Immature natural killer cell (primary cell): ENCODE measurements at places on chromosomes 4 and X. TPM values are rescaled to one million over a fixed set of nuclear protein-coding genes. Genes with fewer than 3 reads are reported as not detected.

Gene MAGEC2
- polyA plus RNA-seq, result not detected

Gene CXCL5
- 0.41 TPM for polyA plus RNA-seq

Gene TMEM47
- not detected for polyA plus RNA-seq

Gene MND1
- not detected for polyA plus RNA-seq

Gene GAGE12J
- not detected for polyA plus RNA-seq

- DNase-seq, result no peak
Observed at GRCh38 chr4:98482847-98483806, 175.3 kb downstream of the TSPAN5 start.

- DNase-seq, result no peak
Observed at GRCh38 chr4:177582992-177583391, 140.8 kb upstream of the AGA start.

DNA sequence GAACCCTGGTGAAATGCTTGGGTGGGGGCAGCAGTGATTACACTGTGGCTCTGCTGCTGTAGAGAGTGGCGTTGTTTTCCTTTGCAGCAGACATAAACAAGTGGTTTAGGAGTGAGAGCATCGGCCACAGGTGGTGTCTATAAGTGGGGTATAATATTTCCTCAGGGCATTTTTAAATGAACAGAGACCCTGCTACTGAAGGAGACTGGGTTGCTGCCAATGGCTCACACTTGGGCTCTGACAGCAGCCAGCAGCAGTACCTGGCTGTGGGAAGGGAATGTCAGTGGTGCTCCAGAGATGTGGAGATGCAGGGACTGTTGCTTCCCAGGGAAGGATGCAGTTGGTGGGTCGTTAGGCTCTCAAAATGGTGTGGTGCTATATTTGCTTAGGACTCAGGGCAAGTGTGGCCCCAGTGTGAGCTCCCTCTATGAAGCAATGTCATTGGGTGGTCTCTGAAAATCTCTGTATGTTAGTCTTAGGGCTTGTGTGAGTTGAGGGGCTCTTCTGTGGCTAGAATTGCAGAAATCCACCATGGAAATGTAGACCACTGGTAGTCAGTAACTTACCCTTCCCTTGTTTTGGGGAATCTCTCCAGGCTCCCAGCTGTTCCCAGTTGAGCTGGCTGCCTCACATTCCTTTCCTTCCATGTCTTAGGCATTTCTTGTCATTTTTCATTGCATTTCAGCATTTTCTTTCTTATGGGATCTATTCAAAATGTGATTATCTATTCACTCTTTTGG, 1023.0 kb upstream of the GRID2 start:
- no peak for DNase-seq

- DNase-seq, result peak; percentile 48
Observed at GRCh38 chr4:108171339-108172230, 2.9 kb upstream of the LEF1 start.

GRCh38 chr4:26174027-26174426, 146.8 kb upstream of the RBPJ start:
- DNase-seq, result no peak

DNA sequence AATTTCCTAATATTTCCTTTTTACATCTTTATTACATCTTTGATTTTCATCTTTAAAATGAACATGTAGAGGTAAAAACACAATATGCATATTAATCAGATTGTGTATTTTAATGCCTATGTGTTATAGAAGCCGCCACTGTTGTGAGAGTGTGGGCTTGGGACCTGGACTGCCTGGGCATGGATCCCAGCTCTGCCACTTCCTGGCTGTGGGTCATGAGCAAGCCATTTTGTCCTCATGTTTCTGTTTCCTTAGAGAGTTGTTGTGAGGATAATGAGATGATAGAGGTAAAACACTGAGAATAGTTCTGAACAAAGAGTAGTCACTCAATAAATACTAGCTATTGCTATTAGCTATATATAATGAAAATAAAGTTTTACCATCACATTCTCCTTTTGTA, 38.4 kb upstream of the SCOC start:
- DNase-seq, result no peak

GRCh38 chrX:151966236-151966635, 8.2 kb downstream of the GABRE start:
- no peak for DNase-seq

GRCh38 chrX:113058634-113059033, 218.0 kb upstream of the AMOT start:
- no peak for DNase-seq

GRCh38 chrX:46744009-46744408, 14.9 kb downstream of the SLC9A7 start:
- no peak for DNase-seq

- no peak for DNase-seq
Observed at GRCh38 chr4:8235686-8236085, 33.9 kb upstream of the HTRA3 start.

GRCh38 chr4:82099928-82100579, 273.7 kb downstream of the HNRNPD start:
- DNase-seq, result no peak

DNA sequence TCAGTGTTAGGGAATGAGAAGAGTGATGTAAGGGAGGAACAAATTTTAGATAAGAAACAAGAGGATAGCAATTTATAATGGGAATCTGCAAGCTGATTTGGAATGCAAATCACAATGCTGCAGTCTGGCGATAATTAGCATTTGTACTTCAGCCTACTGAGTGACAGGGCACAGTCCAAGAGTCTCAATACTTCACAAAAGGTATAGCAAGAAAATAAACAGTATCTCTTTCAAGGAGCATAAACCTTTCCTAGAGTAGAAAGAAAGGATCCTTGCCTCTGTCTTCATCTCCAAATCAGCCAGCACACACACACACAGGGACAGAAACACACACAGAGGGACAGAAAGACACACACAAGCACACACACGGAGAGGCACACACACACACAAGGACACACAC, 1.1 kb upstream of the GPM6A start:
- no peak for DNase-seq

DNA sequence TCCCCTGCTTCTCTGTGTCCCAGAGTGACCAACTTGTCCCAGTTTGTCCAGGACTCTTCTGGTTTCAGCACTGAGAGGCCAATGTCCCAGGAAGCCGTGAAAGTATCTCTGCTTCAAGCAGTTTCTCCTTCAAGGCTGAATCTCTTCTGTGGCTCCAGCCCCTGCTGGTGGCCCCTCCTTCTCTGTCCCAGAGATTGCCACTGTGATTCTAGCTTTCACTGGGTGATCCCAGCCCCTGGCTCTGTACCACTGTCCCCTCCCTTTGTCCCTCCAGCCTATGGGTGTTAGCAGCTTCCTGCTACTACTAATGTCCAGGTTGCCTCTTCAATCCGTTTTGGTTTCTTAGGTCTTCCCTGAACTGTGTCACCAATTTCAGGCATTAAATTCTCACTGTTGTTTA, 70.5 kb downstream of the SOX3 start:
- DNase-seq, result no peak
